ENCODE measurements at places on chromosomes 5 and 9.
A peak's percentile ranks its signal among the peaks of the same experiment; 100 is the strongest.

- no peak overlapping the region for H3K27ac ChIP-seq
- H3K4me1 ChIP-seq: no peaks in the 10 kb centered on the region
- no peaks in the 10 kb centered on the region for H3K27me3 ChIP-seq
- no peak overlapping the region for H3K4me3 ChIP-seq
These were observed 19.1 kb downstream of the OXCT1 start for GRCh38 chr5:41851116-41851515.

GRCh38 chr5:82820961-82821845, 256.0 kb downstream of the TMEM167A start:
- DNase-seq: no peak
- H3K4me3 ChIP-seq: no peak overlapping the region
- H3K27ac ChIP-seq: no peak overlapping the region

DNA sequence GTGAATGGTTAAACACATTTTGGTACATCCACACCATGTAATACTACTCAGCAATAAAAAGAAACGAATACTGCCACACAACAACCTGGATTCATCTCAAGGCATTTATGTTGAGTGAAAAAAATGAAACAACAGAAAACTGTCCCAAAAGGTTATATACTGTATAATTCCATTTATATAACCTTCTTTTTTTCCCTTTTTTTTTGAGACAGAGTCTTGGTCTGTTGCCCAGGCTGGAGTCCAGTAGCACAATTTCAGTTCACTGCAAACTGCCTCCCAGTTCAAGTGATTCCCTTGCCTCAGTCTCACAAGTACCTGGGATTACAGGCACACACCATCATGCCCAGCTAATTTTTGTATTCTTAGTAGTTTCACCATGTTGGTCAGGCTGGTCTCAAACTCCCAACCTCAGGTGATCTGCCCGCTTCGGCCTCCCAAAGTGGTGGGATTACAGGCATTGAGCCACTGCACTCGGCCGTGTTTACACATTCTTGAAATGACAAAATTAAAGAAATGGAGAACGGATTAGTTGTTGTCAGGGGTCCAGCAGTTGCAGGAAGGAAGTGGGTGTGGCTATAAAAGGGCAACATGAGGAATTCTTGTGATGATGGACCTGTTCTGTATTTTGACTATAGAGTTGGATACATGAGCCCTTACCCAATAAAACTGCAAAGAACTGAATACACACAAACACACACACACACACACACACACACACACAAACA, 17.4 kb downstream of the PPP6C start:
- H3K4me3 ChIP-seq: no peak overlapping the region
- H3K27ac ChIP-seq: no peak overlapping the region
- no peaks in the 10 kb centered on the region for H3K27me3 ChIP-seq
- H3K4me1 ChIP-seq: peaks cover 19% of the 10 kb centered on the region
- peaks cover 15% of the 10 kb centered on the region for H3K36me3 ChIP-seq

DNA sequence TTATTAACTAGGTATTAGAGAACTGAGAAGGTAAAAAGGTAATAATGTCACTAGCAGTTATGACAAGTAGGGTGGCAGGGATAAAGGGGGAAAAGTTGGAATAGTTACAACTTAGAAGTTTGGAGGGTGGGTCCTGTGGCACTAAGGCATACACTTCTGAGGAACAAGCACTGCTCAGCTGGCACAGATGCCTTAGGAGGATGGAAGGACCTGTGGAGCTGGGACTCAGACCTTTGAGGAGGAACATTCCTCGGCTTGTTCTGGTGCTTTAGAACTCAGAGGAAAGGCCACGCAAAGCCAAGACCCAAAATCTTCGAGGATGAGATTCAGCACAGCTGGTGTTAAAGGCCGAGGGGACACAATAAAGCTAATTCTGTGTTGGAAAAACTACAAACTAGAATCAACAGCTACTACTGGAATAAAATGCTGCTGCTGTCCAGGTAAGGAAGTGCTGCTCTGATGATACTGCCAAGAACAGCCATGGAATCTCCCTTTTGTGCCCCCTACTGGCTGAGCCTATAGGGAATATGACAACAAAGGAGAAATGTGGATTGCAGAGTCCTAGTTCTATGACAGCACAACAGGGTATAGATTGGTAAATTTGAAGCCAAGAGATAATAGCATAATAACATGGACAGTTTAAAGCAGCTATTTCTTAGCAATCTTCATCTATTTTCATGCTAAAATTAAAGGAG, 126.7 kb downstream of the SLC25A46 start:
- no peak for DNase-seq
- H3K36me3 ChIP-seq: no peaks in the 10 kb centered on the region
- no peaks in the 10 kb centered on the region for H3K27me3 ChIP-seq

GRCh38 chr9:98917746-98918487, 25.8 kb upstream of the COL15A1 start:
- no peaks in the 10 kb centered on the region for H3K36me3 ChIP-seq
- no peak overlapping the region for H3K27ac ChIP-seq
- DNase-seq: no peak
- H3K4me1 ChIP-seq: peaks cover 15% of the 10 kb centered on the region
- no peaks in the 10 kb centered on the region for H3K27me3 ChIP-seq
- no peak overlapping the region for H3K4me3 ChIP-seq

DNA sequence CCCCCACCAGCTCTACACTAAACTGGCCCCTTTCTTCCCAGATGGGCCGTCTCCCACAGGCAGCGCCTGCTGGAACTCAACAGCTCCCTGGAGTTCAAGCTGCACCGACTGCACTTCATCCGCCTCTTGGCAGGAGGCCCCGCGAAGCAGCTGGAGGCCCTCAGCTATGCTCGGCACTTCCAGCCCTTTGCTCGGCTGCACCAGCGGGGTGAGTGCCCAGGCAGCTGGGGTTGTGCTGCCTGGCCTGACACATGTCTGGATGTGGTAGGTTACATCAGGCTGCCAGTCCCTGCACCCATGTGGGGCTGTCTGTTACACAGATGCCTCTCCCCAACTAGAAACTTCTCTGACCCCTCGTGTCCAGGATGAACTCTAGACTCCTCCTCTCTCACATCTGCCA, 9.8 kb downstream of the NHP2 start:
- no peaks in the 10 kb centered on the region for H3K27me3 ChIP-seq
- no peak overlapping the region for H3K4me3 ChIP-seq
- no peak overlapping the region for H3K27ac ChIP-seq
- DNase-seq: no peak
- H3K4me1 ChIP-seq: peaks cover 4% of the 10 kb centered on the region

DNA sequence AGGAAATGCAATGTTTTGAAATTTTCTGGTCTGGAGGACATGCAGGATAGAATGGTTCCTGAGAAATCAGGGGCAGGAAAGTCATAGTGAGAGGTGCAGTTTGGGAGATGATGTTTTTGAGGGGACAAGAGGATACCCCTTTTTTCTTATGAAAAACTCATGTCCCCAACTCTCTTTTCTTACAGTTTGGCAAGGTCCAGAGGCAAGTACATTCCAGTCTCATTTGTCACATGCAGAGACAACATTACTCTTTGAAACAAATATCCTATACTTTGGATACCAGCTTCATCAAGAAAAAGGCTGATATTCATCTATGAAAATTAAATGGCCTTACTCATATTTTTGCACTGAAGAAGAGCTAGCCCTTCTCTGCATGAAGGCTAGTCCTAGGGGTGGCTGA, 48.2 kb downstream of the EQTN start:
- no peaks in the 10 kb centered on the region for H3K4me1 ChIP-seq
- no peak overlapping the region for H3K4me3 ChIP-seq

DNA sequence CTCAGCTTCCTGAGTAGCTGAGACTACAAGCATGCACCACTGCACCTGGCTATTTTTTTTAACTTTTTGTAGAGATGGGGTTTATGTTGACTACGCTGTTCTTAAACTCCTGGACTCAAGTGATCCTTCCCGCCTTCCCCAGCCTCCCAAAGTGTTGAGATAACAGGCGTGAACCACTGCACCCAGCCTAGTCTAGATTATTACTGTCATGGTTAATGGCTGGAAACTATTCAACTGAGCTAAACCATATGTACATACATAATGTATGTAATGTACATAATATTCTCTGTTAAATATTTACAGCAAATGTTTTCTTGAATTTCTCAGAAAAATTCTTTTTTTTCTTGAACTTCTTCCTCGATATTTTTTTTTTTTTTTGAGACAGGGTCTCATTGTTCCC, 21.3 kb downstream of the PPP2CA start:
- no peaks in the 10 kb centered on the region for H3K27me3 ChIP-seq
- no peak overlapping the region for H3K4me3 ChIP-seq
- peaks cover 46% of the 10 kb centered on the region for H3K36me3 ChIP-seq
- no peak overlapping the region for H3K27ac ChIP-seq
- H3K4me1 ChIP-seq: peaks cover 13% of the 10 kb centered on the region

GRCh38 chr9:91186632-91187108, 175.0 kb downstream of the AUH start:
- peaks cover 15% of the 10 kb centered on the region for H3K4me1 ChIP-seq
- H3K27me3 ChIP-seq: no peaks in the 10 kb centered on the region
- no peaks in the 10 kb centered on the region for H3K36me3 ChIP-seq
- no peak overlapping the region for H3K27ac ChIP-seq
- DNase-seq: peak; percentile 70

GRCh38 chr9:83071626-83072025, 8.7 kb upstream of the RASEF start:
- no peaks in the 10 kb centered on the region for H3K4me1 ChIP-seq
- no peak for DNase-seq
- H3K27me3 ChIP-seq: no peaks in the 10 kb centered on the region
- no peaks in the 10 kb centered on the region for H3K36me3 ChIP-seq
- no peak overlapping the region for H3K4me3 ChIP-seq

- no peaks in the 10 kb centered on the region for H3K36me3 ChIP-seq
- H3K27ac ChIP-seq: peak overlapping the region; percentile 7
- DNase-seq: no peak
These were observed 4.0 kb upstream of the FCHO2 start for GRCh38 chr5:72951671-72952468.

GRCh38 chr5:68519143-68519542, 303.6 kb downstream of the PIK3R1 start:
- H3K4me1 ChIP-seq: no peaks in the 10 kb centered on the region
- H3K36me3 ChIP-seq: no peaks in the 10 kb centered on the region
- no peak overlapping the region for H3K4me3 ChIP-seq
- no peak for DNase-seq
- no peak overlapping the region for H3K27ac ChIP-seq

GRCh38 chr9:27529316-27530278, at the start of gene MOB3B:
Gene MOB3B, minus strand, starts transcription at chr9:27529814. Its CDS starts 74,264 bp downstream, at chr9:27455550.
- H3K4me3 ChIP-seq: peak within 1 kb of the TSS; percentile 87
- peak; percentile 89 for DNase-seq
- peaks cover 42% of the 10 kb centered on the region for H3K4me1 ChIP-seq
- no peaks in the 10 kb centered on the region for H3K27me3 ChIP-seq
- H3K36me3 ChIP-seq: no peaks in the 10 kb centered on the region
- peak within 1 kb of the TSS; percentile 93 for H3K27ac ChIP-seq

DNA sequence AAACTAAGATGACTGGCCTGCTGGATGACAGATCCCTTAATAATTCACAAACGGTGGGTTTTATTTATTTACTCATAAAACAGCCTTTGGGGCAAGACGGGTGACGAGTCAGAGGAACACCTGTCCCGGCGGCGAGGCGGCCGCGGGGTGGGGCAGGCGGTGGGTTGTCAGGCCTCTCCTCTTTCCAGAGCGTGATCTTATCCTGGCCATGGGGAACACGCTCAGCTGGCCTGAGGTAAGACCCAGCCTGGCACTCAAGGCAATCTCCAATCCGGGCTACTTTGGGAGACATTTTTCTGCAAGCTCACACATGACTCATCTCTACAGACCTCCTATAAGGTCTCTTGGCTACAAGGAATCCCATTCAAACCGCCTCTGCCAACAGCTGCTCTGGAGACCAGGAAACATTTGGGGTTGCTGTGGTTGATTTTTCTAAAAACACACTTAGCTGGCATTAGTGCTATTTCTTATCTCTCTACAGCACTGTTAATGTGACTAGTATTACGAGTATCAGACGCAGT, 6.3 kb downstream of the RAPGEF1 start:
- peak overlapping the region; percentile 67 for H3K27ac ChIP-seq
- no peaks in the 10 kb centered on the region for H3K36me3 ChIP-seq
- H3K27me3 ChIP-seq: no peaks in the 10 kb centered on the region
- no peak for DNase-seq
- no peak overlapping the region for H3K4me3 ChIP-seq
- H3K4me1 ChIP-seq: peaks cover 90% of the 10 kb centered on the region

DNA sequence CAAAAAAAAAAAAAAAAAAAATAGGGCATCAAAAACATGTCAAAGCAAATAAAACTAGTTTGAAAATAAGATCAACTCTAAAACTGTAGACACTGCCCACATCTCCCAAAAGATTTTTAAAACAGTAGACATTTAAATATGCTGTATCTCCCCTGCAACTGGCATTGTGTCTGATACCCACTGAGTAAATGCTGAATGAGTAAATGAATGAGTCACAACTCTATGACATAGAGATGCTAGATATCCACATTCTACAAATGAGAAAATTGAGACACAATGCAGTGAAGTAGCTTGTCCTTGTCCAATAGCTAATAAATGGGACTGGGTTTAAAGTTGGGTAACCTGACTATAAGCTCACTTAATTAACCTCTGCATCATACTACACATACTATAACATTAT, 14.1 kb upstream of the MAP1B start:
- DNase-seq: no peak
- no peak overlapping the region for H3K27ac ChIP-seq
- no peaks in the 10 kb centered on the region for H3K36me3 ChIP-seq
- no peak overlapping the region for H3K4me3 ChIP-seq
- no peaks in the 10 kb centered on the region for H3K4me1 ChIP-seq

DNA sequence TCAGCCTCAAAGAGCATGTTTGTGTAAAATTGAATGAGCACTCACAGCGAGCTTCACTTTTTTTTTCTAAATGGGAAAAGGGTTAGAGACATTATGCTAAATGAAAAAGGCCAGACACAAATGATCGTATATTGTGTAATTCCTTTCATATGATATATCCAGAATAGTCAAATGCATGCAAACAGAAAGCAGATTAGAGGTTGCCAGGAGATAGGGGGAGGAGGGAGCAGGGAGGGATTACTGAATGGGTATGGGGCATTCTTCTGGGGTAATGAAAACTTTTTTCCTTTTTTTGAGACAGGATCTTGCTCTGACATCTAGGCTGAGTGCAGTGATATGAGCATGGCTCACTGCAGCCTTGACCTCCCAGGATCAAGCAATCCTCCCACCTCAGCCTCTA, 47.1 kb downstream of the DMAC1 start:
- H3K36me3 ChIP-seq: no peaks in the 10 kb centered on the region
- no peak overlapping the region for H3K4me3 ChIP-seq
- DNase-seq: no peak

- H3K4me1 ChIP-seq: no peaks in the 10 kb centered on the region
- H3K27ac ChIP-seq: no peak overlapping the region
- peaks cover 13% of the 10 kb centered on the region for H3K27me3 ChIP-seq
- no peak overlapping the region for H3K4me3 ChIP-seq
These were observed 1.2 kb upstream of the INSL6 start for GRCh38 chr9:5186416-5187169.
